Stimulated activated CD4-positive, alpha-beta T cell treated with anti-CD3 and anti-CD28 coated beads, Interleukin-15, amount 100 ng/mL, for 24 hours (primary cell): ENCODE measurements at places on chromosomes 13 and 19.

- peak; percentile 33 for DNase-seq
These were observed 25.0 kb downstream of the GRIN2D start for GRCh38 chr19:48418317-48419064.

GRCh38 chr19:55901369-55902079 lies 30.6 kb downstream of the NLRP13 start:
- DNase-seq = no peak

- DNase-seq = peak; percentile 52
These were observed 96.3 kb upstream of the GPR183 start for GRCh38 chr13:99403458-99403971.

DNA sequence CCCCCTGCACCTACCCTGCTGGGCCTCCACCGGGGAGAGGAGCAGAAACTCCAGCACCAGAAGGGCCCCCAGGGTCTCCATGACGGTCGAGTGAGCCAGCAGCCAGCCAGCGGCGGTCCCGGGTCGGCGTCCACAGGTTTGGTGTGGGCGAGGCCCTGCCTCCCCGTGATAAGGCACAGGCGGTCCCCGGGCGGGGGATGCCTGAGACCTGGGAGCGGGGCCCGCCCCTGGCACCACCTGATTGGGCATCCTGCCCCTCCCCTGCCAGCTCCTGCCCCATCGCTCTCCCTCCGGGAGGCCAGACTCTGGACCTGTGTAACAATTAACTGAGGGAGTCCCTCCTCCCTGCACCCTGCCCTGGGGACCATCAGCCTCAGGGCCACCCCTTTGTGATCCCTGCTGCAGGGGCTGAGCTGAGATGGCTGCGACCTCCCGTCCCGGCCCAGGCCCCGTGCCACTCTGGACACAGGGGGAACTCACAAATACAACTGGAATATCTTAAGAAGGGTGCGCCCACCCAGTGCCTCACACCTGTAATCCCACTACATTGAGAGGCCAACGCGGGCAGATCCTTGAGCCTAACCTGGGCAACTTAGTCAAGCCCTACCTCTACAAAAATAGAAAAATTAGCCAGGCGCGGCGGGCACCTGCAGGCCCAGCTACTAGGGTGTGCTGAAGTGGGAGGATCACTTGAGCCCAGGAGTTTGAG lies at the start of gene SMIM24:
SMIM24 (minus strand) TSS at position 143 of the 709 bp plus-strand sequence; CDS start at position 81, 62 bp downstream.
- DNase-seq = no peak

- DNase-seq = no peak
These were observed 6.0 kb upstream of the HAS1 start for GRCh38 chr19:51729781-51730180.

GRCh38 chr13:28699246-28699645 lies 19.5 kb downstream of the SLC46A3 start:
- DNase-seq = no peak

DNA sequence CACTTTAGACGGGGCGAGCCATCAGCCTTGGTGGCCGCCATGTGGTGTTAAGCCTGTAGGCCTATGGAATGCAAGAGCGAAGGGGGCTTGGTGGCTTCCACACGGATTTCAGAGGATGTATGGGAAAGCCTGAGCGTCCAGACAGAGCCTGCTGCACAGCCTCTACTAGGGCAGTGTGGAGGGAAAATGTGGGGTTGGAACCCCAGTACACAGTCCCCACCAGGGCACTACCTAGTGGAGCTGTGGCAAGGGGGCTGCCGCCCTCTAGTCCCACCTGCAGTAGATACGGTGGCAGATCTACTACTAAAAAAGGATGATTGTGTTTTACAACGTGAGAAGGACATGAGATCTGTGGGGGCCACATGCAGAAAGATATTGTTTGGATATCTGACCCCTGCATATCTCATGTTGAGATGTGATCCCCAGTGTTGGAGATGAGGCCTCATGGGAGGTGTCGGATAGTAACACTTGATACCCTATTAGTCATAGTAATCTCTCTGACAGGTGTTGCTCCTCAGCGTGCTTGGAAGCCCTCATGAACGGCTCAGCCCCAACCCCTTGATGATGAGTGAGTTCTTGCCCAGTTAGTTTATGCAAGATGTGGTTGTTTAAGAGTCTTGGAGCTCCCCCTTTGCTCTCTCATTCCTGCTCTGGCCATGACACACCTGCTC lies 45.6 kb downstream of the LHFPL6 start:
- DNase-seq = no peak

DNA sequence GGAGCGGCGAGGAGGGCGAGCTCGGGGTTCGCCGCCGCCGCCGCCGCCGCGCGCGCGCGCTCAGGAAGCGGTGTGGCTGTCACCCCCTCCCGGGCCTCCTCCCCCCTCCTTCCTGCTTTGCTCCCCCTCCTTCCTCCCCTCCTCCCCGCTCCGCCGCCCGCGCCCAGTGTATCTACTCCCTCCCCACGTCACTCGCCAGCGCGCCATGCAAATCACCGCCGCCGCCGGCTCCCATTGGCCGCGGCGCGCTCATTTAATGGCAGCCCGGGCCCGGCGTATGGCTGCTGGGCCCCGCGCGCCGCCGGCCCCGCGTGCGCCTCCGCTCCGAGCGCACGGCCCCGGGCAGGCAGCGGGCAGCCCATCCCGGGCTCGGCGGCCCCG lies 335 bp upstream of the SOX1 start:
- DNase-seq = peak; percentile 73

DNA sequence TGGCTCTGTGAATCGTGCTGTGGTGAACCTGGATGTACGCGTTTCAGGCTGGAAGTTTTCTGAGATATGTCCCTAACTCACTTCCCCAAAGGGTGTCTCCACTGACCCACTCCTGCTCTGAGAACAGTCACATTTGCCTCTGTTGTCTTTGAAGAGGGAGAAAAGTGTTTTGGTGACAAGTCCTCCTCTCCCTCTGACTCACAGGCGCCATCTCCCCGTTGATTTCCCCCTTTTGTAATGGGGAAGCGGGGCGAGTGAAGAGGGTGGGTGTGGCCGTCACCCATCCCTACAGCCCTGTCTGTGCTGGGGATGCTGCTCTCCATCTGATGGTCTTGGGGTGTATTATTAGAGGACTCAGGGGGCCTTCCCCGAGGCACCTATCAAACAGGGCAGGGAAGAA lies 9.6 kb downstream of the APC2 start:
- no peak for DNase-seq

- DNase-seq = no peak
These were observed 1.3 kb downstream of the SELENOV start for GRCh38 chr19:39516270-39516669.

GRCh38 chr13:92164822-92165221 lies 766.4 kb downstream of the GPC5 start:
- DNase-seq = no peak

DNA sequence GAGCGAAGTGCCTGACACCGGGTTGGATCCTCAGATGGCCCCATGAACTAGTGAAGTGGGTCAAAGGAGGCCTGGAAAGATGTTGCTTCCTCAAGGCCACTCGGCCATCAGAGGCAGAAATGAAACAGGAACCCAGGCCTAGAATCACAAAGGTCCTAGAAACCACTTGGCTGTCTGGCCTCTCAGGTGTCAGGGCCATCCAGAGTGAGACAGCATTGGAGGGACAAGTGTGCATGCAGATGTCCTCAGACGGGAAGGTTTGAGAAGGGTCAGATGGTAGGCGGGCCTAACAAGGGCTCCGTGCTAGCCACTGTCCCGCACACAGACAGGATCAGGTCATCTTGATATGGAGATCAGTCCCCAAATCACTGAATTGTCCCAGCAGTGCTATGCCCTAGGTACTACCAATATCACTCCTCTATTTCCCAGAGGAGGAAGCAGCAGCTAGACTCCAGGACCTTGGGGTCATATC lies 14.3 kb downstream of the CCDC97 start:
- no peak for DNase-seq

DNA sequence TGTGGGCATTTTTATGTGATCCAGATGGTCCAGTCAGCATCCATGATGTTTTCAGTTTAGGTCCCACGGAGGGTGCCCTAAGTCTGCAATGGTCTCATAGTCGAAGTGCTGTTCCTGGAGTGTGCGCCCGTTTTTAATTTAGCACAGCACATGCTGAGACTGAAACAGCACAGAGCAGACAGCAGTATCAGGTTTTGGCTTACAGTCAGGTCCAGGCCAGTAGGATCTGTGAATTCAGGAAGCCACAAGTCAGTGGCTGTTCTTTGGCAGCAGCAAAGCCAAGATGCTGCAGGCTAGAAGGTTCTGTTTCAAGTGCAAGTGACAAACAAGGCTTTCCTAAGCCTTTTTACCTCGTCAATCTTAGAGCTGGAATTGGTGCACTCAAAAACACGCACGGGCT lies 18.3 kb downstream of the FBXO27 start:
- no peak for DNase-seq

DNA sequence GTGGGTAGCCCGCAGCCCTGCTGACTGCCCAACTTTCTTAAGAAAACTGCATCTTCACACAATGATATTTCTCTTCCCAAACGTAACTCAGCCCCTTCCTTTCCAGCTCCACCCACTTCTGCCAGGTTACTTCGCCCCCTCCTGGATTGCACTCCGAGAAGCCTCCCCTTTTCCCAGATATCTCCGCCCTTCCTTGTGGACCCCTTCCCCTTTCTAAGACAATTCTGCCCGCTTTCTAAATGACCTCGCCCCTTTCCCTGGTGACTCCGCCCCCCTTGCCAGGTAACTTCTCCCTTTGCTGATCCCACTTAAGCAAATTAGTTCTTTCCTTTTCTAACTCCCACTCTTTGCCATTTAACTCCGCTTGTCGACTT lies 2.6 kb downstream of the VSIG10L start:
- no peak for DNase-seq

DNA sequence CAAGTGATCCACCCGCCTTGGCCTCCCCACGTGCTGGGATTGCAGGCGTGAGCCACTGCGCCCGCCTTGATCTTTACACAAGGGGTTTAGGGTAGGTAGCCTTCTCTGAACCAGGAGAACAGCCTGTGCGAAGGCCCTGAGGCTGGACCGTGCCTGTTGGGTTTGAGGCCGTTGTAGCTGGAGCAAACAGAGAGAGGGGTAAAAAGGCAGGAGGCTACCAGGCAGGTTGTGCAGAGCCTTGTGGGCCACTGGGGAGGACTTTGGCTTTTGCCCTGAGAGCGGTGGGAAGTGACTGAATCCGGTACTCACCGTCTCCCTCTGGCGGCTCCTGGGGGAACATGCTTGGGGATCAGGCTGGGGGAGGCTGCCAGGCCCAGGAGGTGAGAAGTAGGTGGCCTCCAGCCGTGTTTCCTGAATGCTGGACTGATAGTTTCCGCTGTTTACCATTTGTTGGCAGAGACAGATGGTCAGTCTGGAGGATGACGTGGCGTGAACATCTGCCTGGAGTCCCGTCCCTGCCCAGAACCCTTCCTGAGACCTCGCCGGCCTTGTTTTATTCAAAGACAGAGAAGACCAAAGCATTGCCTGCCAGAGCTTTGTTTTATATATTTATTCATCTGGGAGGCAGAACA lies 24.6 kb downstream of the SPC24 start:
- peak; percentile 80 for DNase-seq

DNA sequence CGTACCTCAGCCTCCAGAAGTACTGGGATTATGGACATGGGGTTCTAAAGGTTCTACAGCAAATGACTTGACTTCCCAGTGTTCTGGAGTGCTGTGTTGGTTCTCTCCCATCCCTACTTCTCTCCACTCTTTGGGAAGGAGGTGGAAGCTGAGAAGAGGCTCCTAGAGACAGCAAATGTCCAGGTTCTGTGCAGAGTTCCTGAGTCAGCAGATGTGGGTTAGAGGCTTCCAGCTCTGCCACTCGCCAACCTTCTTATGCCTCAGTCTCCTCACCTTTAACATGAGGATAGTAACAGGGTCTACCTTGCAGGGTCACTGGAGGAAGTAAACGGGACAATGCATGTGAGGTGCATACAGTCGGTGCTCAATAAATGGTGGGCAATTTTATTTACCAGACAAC lies 80.5 kb upstream of the VSTM2B start:
- no peak for DNase-seq

DNA sequence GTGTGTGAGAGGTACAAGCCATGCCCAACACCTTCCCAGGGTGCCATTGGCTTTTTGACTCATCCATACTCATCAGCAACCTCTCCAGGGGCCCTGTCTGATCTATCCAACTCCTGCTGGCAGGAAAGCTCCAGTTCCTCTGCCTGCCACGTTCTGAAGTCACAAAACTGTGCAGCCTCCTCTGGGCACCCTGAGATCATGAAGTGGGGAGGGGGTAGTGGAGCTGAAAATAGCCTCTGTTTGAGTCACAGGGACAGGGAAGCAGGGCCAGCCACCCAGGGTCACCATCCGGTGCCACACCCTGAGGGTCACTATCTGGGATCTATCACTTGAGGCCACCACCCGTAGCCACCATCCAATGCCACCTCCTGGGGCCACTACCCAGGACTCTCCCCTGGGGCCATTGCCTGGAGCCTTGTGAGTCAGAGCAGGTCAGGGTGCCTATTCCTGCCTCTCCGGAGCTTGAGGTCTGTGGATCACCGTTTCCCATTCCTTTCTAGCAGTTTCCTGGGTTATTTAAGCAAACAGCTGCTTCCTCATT lies 172.1 kb downstream of the NUFIP1 start:
- DNase-seq = no peak

- DNase-seq = no peak
These were observed 327.2 kb downstream of the GPC5 start for GRCh38 chr13:91725646-91726045.

DNA sequence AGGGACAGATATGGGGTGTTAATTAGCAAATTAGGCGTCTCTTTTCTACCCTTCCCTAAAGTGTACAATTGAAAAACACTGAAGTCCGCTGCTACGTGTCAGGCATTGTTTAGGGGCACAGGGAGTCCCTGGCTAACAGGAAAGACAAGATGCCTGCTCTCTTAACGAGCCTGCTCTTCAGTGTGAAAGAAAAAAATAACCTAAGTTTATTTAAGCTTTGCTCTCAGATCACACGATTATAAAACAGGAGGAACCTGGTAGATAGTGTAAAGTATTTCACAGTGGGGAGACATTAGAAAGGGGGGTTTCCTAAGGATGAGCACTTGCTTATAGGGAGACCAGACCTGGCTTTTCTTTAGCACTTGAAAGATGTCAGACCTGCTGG lies 38.7 kb downstream of the IGFL2 start:
- no peak for DNase-seq

- no peak for DNase-seq
These were observed 454 bp downstream of the BLVRB start for GRCh38 chr19:40465025-40465556.

DNA sequence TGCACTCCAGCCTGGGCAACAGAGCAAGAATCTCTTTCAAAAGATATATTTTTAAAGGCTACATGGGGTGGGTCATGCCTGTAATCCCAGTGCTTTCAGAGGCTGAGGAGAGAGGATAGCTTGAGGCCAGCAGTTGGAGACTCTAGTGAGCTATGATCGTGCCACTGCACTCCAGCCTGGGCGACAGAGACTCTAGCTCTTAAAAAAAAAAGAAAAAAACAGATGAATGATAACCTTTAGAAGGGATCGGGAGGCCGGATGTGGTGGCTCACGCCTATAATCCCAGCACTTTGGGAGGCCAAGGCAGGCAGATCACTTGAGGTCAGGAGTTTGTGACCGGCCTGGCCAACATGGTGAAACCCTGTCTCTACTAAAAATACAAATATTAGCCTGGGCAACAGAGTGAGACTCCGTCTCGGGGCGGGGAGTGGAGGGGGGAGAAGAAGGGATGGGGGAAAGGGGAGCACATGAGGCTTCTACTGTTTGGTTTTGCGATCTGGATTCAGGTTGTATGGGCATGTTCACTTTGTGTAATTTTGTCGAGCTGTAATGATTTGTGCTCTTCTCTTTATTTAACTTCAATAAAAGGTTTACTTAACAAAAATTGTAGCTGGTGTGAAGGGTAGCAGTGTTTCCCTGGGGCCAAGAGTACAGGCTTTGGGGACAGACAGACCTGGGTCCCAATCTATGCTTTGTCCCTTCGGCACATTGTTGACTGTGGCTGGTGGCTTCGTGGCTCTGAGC lies 1.1 kb upstream of the PSMC4 start:
- DNase-seq = peak; percentile 37

- DNase-seq = no peak
These were observed 17.9 kb upstream of the C13orf46 start for GRCh38 chr13:113991676-113992179.
